Liver (tissue), 10 donors: ENCODE measurements at places on chromosomes 12 and 14. TPM values are rescaled to one million over a fixed set of nuclear protein-coding genes. Genes with fewer than 3 reads are reported as not detected.

The CACNA2D4 gene
- 1.5 TPM for total RNA-seq

The AQP6 gene
- not detected for total RNA-seq

The LUM gene
- total RNA-seq: 3.7 TPM

The SMAGP gene
- total RNA-seq: 2.4 TPM

The RND1 gene
- 7.7 TPM for total RNA-seq

The OAS1 gene
- total RNA-seq: 20.5 TPM

The RD3L gene
- 0.17 TPM for total RNA-seq

DNA sequence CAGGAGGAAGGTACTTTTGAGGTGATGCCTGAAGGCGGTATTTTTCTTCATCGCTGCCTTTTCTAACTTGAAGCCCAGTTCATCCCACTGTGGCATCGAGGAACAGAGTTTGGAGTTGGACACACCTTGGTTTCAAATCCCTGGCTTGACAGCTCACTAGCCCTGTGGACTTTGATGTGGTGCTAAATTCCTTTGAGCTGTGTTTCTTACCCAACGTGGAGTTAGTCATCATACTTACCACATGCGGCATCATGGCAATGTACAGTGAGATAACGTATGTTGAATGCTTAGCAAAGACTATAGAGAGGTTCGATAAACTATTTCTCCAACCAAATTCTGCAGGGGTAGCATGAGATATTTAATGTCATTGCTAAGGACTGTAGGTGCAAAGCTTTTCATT, 3.4 kb downstream of the PLEKHG3 start:
- no peak for DNase-seq

DNA sequence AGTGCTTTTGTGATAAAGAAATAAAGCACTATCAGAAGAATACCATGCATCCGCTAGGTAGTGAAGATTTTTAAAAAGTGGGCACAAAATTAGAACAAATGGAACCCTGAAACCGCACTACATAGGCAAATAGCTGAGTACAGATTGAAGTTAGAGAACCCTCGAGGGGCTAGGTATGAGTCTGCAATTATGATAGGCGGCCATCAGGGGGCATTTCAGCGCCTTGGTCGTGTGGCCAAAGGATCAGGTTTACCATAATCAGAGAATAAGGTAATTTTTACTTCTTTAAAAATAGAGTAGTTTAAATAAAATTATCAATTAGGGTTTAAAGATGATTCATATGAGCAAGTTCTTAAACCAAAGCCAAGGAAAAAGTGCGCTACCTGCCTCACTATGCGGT, 129.8 kb downstream of the TMX1 start:
- no peak for DNase-seq

DNA sequence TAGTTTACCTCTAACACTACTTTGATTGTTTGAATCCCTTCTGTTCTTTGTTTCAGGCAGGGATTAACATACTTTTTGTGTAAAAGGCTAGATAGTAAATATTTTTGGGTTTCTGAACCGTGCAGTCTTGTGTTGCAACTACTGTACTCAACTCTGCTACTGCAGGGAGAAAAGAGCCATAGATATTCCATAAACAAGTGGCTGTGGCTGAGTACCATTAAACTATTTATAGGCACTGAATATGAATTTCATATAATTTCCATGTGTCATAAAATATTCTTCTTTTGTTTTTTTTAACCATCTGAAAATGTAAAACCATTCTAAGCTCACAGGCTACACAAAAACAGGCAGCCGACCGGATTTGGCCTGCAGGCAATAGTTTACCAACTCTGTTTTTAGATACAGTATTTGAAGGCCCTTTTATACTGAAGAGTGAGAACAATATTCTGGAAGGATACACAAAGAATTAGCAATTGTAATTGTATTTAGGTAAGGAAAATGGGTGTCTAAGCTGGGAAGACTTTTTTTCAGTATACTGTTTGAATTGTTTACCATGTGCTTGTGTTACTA, 15.7 kb downstream of the NR1H4 start:
- DNase-seq: no peak

- DNase-seq: no peak
Measured at GRCh38 chr12:57874166-57875108, 27.9 kb upstream of the CTDSP2 start.

DNA sequence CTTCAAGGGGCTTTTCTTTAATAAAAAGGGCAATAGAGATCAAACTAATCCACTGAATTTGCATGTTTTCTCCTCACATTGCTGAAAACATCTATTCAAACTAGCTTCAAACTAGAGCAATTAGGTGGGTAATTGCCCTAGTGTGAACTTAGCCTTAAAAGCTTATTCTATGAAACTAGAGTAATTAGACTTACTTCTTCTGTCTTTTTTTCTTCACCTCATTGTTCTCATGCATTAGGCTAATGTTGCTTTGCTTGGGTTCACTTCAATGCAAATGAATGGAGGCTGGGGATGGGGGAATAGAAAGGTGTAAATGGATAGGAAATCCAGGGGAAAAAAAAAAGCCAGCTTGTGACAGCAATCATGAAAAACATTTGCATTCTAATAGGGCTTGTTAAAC, 414.8 kb upstream of the LMO3 start:
- no peak for DNase-seq

DNA sequence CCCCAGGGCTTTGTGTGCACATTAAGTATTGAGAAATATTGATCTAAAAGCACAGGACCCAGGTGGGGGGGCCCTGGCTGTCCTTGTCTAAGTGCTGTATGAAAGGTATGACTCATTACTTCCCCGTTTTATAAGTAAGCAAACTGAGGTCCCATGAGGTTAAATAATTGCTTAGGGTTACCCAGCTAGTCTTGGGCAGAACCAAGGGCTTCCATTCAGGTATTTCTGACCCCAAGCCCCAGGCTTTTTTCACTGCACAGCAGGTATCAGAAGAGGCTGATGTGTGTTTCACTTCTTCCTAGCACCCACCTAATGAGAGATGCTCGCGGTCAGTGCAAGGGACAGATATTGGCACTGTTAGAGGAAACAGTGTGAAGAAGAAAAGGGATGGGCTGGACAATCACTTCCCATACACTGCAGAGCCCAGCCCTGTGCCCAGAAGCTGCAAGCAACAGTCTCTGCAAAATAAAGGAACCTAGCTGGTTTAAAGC, 4.7 kb upstream of the TC2N start:
- no peak for DNase-seq

DNA sequence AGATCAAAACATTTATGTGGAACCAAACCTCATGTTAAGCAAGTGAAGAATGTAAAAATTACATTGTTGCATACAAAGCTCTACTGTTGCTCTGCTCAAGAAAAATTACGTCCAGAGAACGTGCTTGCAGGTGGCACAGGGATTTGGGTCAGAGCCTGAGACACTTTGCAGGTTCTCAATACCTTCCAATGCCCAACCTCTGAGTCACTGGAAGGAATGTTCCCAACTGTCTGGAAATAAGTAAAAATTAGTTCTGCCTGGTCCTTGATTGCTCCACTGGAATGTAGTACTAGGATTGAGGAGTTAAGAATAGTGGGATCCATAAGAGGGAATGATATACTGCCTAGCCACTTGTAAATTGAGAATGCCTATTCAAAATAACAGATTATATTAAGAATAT, 2.8 kb upstream of the IFNG start:
- no peak for DNase-seq

GRCh38 chr12:10366875-10367274, 23.0 kb downstream of the KLRK1 start:
- DNase-seq: no peak
